ENCODE measurements at places on chromosomes 7 and 10.

DNA sequence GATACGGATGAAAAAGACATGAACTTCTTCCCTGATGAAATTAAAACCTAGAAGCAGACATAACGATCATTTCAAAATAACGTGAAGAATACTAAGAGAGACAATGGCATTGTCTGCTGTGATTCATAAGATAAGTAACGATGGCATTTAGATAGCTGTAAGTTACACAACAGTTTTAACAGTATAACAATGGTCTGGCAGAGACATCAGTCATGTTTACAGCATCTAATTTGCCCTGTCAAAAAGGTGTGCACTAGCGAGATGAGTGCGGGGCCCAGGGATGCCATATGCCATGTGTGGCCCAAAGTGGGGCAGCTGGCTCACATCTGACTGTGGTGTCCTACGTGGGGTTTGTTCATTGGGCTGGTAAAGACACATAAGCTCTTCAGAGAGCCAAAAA, 55.7 kb upstream of the RHEB start:
- no peak for DNase-seq
- peaks cover 12% of the 10 kb centered on the region for H3K36me3 ChIP-seq
- H3K4me3 ChIP-seq = no peak overlapping the region
- H3K4me1 ChIP-seq = no peaks in the 10 kb centered on the region

GRCh38 chr7:6403907-6404306, 43.8 kb downstream of the DAGLB start:
- no peaks in the 10 kb centered on the region for H3K27me3 ChIP-seq
- no peaks in the 10 kb centered on the region for H3K4me1 ChIP-seq
- peaks cover 59% of the 10 kb centered on the region for H3K36me3 ChIP-seq
- no peak overlapping the region for H3K27ac ChIP-seq

GRCh38 chr10:115947104-115947503, 325.9 kb downstream of the GFRA1 start:
- no peak for DNase-seq
- no peak overlapping the region for H3K27ac ChIP-seq
- no peaks in the 10 kb centered on the region for H3K36me3 ChIP-seq
- no peak overlapping the region for H3K4me3 ChIP-seq

DNA sequence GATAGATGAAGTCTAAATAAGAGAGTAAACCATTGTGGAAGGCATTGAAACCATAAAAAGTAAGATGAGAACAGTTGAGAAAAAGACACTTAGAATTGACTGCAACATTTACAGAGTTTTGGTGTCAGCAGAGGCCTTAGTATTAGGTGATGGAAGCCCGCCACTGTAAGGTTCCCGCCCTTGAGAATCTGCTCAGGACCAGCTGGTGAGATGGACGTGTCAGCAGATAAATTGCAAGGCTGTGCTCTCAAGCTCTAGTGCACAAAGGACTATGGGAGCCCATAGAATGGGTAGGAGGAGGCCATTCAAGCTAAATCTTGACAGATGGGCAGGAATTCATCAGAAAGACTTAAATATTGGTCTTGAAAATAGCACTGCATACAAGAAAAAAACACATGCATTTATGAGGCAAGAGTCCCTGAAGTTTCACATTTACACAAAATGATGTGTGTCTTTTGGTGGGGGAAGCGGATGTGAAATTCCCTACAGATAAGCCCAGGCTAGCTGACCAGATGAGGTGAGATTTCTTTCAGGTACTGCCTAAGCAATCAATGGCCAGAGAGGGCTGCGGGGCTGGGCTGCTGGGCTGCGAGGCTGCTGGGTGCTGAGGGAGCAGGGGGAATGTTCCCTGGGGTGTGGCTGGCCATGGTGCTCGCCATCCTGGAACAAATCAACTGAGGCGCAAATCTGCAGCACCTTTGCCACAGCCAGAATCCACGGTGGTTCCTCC, 42.5 kb downstream of the SYPL1 start:
- DNase-seq = no peak
- no peaks in the 10 kb centered on the region for H3K27me3 ChIP-seq
- peaks cover 22% of the 10 kb centered on the region for H3K4me1 ChIP-seq
- no peak overlapping the region for H3K4me3 ChIP-seq
- H3K27ac ChIP-seq = no peak overlapping the region

DNA sequence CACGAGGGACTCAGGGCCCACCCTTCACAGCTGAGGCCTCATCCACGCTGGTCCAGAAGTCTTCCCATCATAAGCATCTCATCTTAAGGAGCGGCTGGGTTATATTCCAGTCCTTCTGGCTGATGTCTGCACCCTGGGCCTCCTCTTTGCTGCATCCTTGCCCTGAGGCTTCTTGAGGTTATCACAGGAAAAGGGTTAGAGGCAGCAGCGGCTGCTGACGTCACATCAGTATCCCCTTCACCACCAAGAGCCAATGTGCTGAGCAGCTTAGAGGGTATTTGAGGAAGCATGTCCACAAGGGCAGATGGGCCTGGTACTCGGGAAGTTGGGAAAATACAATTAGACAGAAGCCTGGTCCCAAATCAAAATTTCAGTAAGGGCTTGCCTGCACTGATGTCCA, 125.1 kb downstream of the PLXNA4 start:
- no peak overlapping the region for H3K4me3 ChIP-seq
- H3K4me1 ChIP-seq = peaks cover 7% of the 10 kb centered on the region
- H3K27ac ChIP-seq = no peak overlapping the region
- H3K27me3 ChIP-seq = no peaks in the 10 kb centered on the region
- H3K36me3 ChIP-seq = no peaks in the 10 kb centered on the region
- no peak for DNase-seq

GRCh38 chr7:42347616-42348015, 110.6 kb upstream of the GLI3 start:
- H3K27me3 ChIP-seq = no peaks in the 10 kb centered on the region
- no peaks in the 10 kb centered on the region for H3K4me1 ChIP-seq
- no peak overlapping the region for H3K4me3 ChIP-seq
- no peak overlapping the region for H3K27ac ChIP-seq
- no peaks in the 10 kb centered on the region for H3K36me3 ChIP-seq

- H3K27me3 ChIP-seq = no peaks in the 10 kb centered on the region
- no peak overlapping the region for H3K4me3 ChIP-seq
- no peak overlapping the region for H3K27ac ChIP-seq
- DNase-seq = no peak
- peaks cover 14% of the 10 kb centered on the region for H3K36me3 ChIP-seq
Measured at GRCh38 chr7:92226981-92227380, 18.7 kb downstream of the KRIT1 start.

DNA sequence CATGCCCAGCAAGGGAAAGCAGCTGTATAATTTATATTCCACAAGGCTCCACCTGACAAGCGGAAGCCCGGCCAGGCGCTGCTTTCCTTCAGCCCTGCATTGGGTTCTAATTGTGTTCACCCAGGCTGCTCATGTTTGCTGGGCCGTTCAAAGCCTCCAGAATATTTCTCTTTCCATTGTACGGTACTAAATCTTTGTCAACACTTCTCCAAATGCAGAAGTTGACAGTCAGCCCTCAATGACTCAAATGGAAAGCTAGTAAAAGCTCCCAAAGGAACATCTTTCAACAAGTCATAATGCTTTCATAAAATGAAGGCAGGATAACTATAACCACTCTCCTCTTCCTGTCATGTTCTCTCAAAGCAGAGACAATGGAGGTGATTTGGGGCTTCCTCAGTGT, 17.8 kb upstream of the CPXM2 start:
- H3K27me3 ChIP-seq = no peaks in the 10 kb centered on the region
- H3K4me1 ChIP-seq = no peaks in the 10 kb centered on the region
- H3K36me3 ChIP-seq = no peaks in the 10 kb centered on the region
- H3K4me3 ChIP-seq = no peak overlapping the region
- H3K27ac ChIP-seq = no peak overlapping the region

- no peak overlapping the region for H3K27ac ChIP-seq
- H3K4me3 ChIP-seq = no peak overlapping the region
- H3K36me3 ChIP-seq = no peaks in the 10 kb centered on the region
- H3K4me1 ChIP-seq = no peaks in the 10 kb centered on the region
Measured at GRCh38 chr7:158025686-158026600, 561.7 kb downstream of the PTPRN2 start.

Data from effector memory CD4-positive, alpha-beta T cell (primary cell).